Pons (tissue), 1 donor: ENCODE measurements at places on chromosomes 12 and 14.
A peak's percentile ranks its signal among the peaks of the same experiment; 100 is the strongest.

DNA sequence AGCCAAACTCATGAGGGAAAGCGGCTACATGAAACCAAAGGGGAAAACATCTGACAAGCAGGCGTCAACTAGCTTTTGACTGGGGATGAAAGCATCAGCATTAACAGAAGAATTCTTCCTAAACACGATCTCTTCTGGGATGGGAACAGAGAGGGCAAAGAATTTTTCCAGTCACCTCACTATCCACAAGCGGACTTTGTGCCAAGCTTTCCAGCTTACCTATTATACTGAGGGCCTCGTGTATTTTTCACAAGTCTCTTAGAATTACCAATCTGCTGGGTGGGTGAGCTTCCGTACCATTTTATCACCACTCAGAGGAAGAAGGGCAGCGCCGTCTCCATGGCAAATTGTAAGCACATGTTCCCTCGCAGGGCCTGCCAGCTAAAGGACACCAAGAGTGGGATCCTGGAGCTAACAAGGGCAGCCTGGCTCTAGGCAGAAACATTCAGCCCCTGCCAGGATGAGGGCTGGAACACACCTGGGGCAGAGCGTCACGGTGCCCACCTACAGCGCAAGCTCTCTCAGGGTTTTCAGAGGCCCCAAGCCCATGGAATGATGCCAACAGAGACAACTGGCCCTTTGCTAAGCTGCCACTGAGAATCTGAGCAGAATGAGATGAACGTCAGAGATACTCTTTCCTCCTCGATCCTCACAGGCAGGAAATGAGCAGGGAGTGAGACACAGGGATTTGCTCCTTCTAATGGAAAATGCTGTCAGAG, 74.6 kb downstream of the CHGA start:
- no peak for DNase-seq

DNA sequence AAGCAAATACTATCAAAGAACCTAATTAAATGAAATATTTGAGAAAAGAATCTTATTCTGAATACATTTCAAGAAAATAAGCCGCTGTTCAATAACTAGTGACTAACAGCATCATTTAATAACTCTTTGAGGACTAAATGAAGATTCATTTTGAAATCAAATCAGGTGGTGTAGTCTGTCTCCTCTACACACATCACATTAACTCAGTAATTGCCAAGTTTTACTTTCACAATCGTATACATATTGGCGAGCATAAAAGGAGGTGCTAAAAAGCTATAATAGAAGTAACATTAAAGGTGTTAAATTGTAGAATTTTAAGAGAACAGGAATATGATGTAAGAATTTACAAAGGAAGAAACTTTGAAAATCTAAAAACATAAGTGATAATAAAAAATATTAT, 185.1 kb downstream of the MDGA2 start:
- no peak for DNase-seq

DNA sequence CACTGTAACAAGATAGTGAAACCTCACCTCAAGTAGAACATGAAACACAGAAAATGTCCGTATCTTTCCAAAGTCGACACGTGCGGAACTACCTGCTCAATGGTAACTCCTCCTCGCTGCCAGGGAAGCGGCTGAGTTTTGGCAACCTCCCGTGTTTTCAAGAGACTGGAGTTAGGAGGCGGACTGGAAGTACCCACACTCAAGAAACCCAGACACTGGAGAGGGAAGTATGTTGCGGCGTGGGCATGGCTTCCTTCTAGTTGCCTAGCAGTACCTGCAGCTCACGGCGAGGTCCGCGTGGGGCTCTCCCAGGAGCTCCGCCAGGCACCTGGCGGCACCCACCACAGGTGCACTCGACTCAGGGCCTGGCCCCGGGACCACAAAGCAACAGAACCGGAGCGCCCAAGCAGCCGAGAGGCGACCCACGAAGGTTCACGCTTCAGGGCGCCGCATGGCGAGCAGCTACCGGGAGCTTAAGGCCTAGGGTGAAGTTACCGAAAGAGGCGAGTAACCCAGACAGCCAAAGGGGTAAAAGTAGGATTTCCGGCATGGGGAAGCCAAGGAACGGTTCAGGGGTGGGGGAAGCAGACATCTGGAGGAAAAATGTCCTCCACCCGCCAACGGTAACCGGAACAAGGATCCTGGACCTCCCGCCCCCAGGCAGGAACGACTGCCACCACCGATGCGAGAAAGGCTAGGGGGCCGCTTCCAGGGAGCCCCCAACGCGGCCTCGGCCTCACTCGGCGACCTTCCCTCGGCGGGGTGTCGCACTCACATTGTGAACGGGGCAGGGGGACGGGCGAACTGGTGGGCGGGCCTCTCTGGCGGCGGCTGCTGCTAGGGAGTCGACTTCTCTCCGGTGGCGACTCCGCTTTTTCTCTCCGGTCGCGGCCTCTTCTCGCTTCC, 608 bp downstream of the PTGES3 start:
- DNase-seq, result peak; percentile 63

GRCh38 chr12:89529738-89530137, 3.9 kb upstream of the POC1B start:
- peak; percentile 80 for DNase-seq

DNA sequence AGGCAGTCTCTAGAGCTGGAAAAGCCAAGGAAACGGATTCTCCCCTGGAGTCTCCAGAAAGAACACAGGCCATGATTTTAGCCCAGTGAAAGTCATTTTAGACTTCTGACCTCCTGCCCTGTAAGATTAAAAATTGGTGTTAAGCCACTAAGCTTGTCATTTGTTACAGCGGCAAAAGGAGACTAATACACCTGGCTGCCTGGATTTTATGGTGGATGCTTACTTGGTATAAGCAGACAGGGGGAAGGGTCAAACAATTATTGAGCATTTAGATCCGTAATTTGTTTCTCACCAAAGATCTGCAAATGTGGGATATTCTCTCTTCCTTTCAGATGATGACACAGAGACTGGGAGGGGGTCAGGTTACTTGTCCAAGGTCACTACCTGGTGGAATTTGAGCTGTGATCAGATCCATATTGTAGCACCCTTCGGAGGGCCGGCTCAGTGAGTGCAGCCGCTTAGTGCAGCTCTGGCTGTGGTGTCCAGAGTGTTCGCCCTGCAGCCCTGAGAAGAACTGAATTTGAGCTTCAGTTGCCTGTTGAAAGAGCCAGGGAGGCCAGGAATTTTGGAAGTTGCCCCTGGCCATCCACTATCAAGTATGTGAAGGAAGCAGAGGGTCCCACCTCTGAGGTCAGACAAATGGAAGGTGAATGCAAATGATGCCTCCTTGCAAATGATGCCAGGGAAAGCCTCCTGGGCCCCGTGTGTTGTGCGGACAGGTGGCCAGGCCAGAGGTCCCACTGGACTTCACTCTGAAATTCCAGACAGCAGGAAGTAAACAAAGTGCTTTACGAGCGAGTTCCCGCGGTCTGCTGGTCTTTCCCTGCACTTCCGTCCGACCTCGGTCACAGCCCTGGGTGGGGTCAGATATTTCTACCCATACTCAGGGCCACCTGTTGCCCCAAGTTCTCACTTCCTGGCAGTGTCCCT, 15.1 kb downstream of the GLRX5 start:
- no peak for DNase-seq

DNA sequence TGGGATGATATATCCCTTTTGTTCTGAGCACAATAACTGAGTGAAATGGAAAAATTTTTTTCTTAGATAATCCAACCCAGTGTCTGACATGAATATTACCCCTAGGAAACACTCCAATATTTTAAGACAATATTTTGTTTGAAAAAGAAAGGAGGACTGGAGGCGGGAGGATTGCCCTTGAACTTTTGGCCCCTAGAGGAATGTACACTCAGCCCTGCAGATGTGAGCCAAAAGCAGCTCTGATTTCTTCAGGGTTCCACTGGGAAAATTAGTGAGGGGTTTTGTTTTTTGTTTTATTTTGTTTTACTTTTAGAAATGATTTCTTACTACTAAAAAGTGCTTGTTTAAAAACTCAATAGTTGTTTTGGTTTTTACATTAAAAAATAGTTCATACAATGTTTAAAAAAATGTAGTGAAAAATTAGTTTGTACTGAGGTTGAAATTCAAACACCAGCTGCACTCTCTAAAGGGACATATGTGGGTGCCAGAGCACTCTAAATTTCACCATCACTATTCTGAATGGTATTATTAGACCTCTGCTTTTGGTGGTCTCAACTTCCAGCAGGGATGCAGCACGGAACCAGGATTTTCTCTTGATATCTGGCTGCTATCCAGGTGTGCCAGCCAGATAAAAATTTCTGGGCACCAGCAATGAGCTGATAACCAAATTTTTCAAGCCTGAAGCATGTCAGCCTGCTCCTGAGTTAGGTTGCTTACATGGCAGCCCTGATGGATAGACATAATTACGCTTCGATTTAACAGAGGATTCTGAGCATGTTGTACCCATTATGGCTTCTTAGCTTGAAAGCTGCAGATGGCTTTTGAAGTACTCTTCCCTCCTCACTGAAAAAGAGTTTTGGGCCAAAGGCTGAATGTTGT, 141.9 kb downstream of the ANO6 start:
- no peak for DNase-seq

DNA sequence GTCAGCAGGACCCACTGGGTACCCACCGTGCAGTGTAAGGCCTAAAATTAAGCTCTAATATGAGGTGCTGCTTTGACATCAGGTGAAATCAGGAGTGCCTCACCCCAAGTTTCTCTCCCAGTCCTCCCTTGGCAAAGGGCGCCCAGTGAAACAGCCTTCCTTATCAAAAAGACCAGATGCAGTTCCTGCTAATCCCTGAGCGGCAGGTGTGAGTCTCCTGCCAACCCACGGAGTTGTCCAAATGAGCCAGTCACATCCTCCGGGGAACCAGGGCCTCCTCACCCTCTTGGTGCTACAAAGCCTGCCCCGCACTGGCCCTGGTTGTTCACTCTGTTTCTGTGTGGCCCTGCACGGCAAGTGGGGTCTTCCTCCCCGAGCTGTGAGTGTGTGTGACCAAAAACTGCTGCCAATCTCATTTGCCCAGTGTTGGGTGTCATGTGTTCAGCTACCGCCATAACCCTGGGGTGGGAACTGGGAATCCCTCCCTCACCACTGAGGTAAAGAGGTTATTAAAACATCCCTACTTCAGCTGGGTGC, 20.2 kb upstream of the P2RX4 start:
- no peak for DNase-seq

- peak; percentile 85 for DNase-seq
These were observed 229.7 kb upstream of the NPAS3 start for GRCh38 chr14:32709027-32709426.

- no peak for DNase-seq
These were observed 12.8 kb upstream of the AQP2 start for GRCh38 chr12:49937639-49938300.

- no peak for DNase-seq
These were observed 60.6 kb downstream of the LGMN start for GRCh38 chr14:92687681-92688433.

- no peak for DNase-seq
These were observed 18.9 kb downstream of the CCDC88C start for GRCh38 chr14:91398707-91399106.

DNA sequence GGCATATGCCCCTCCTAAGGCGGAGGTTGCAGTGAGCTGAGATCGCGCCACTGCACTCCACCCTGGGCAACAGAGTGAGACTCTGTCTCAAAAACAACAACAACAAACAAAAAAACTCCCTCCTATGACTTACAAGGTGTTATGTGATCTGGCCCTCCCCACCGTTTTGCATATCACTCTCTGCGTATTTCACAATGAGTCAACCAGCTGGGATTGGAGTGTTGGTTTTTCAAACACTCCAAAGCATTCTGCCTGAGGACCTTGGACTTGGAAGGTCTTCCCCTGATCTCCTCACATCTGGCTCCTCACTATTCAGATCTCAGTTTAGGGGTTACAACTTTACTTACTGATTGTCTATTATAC, 14.0 kb downstream of the MANSC1 start:
- DNase-seq, result no peak

DNA sequence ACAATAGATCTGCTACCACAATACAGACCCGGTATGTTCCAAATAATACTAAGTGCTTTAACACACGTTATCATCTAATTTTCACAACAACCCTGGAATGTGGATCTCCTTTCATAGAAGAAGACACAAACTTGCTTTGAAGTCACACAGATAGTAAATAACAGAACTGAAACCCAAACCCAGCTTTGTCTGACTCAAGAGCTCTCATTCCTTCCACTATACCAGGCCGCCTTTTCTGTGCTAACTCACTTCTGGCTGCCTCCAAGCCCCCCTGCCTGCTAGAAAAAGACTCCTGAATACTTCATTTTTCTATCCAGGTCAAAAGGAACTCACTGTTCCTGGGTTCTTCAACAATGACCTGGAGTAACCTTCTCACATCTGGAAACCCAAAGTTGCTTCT, 37.8 kb downstream of the PRPF40B start:
- DNase-seq, result peak; percentile 34

- no peak for DNase-seq
These were observed 44.3 kb downstream of the ATG2B start for GRCh38 chr14:96318836-96319235.

DNA sequence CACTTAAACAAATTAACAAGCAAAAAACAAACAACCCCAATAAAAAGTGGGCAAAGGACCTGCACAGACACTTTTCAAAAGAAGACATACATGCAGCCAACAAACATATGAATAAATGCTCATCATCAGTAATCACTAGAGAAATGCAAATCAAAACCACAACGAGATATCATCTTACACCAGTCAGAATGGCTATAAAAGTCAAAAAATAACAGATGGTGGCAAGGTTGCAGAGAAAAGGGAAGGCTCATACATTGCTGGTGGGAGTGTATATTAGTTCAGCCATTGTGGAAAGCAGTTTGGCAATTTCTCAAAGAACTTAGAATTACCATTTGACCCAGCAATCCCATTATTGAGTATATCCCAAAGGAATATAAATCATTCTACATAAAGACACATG, 34.6 kb upstream of the NT5DC3 start:
- DNase-seq, result no peak

DNA sequence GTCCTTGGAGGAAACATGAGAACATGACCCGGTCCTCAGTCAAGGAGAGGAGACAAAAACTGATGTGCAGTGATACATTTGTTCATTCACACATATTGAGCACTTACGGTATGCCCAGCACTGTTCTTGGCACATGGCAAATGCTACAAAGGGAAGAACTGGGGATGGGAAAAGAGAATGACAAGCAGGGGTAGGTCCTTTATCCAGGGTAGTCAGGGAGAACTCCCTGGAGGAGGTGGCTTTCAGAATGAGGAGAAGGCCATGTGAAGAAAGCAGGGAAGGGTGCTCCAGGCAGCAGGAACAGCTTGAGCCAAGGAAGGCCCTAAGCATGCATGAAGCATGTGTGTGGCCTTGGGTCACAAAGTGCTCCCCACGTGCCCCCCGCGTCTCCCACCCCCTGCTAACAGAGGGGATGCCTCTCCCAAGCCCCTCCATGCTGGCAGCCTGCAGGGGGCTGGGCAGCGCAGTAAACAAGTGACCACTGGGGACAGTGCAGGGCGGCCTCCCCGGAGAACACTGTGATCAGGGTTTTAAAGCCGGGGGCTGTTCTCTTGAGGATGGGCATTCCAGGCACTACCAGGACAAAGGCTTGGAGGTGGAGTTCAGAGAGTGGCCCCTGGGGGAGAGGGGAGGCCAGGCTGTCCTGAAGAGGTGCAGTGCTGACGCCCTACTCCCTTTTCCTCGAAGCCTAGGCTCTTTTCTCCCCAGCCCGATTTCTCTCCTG, 71.0 kb downstream of the PHETA1 start:
- no peak for DNase-seq

GRCh38 chr12:47271800-47272239, 192.1 kb upstream of the AMIGO2 start:
- no peak for DNase-seq
